Activated CD4-positive, alpha-beta T cell treated with anti-CD3 and anti-CD28 coated beads, Interleukin-2, amount 10 ng/mL, durations not matched to agents 7 days and 5 days (primary cell): ENCODE measurements at places on chromosomes 2 and 18. TPM values are rescaled to one million over a fixed set of nuclear protein-coding genes. Genes with fewer than 3 reads are reported as not detected.

GRCh38 chr2:41994233-41994637, 53.6 kb upstream of the PKDCC start:
- H3K27me3 ChIP-seq = peaks cover 9% of the 10 kb centered on the region
- no peak overlapping the region for H3K4me3 ChIP-seq
- H3K36me3 ChIP-seq = no peaks in the 10 kb centered on the region
- no peaks in the 10 kb centered on the region for H3K4me1 ChIP-seq
- no peak overlapping the region for H3K27ac ChIP-seq
- DNase-seq = no peak

DNA sequence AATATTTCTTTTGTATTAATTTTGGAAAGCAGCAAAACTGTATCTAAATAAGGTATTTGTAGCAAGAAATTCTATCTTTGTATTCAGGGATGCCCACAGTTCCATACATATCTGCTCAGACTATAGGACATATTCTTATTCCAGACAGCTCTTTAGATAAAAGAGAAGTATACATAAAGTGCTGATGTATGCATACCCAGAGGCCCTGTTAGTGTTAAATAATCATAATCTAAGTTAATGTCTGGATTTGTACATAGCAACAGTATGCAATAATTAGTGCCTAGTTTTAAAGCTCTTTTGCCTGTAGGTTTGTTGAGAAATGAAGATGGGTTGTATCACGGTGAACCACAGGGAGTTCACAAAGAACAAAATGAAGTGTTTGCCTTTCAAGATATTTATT, 428.0 kb upstream of the RGPD4 start:
- no peak overlapping the region for H3K4me3 ChIP-seq
- no peak overlapping the region for H3K27ac ChIP-seq
- H3K27me3 ChIP-seq = peaks cover 1% of the 10 kb centered on the region

GRCh38 chr2:69260666-69261065, 126.4 kb downstream of the GFPT1 start:
- no peak for DNase-seq

GRCh38 chr2:189506514-189506976, 65.3 kb downstream of the WDR75 start:
- no peak for DNase-seq
- H3K4me1 ChIP-seq = peaks cover 10% of the 10 kb centered on the region
- peaks cover under 1% of the 10 kb centered on the region for H3K27me3 ChIP-seq

Gene TMEM37
- total RNA-seq = not detected

Gene SF3B6
- total RNA-seq = 88.5 TPM

Gene DUSP2
- 14.2 TPM for total RNA-seq

Gene EFR3B
- not detected for total RNA-seq
